Esophagus (tissue), 2 donors: ENCODE measurements at places on chromosomes 13 and 19. TPM values are rescaled to one million over a fixed set of nuclear protein-coding genes. Genes with fewer than 3 reads are reported as not detected.

GSX1 gene
- polyA plus RNA-seq = not detected

CEACAM3 gene
- polyA plus RNA-seq = 0.76 TPM

KLK3 gene
- not detected for polyA plus RNA-seq

THSD8 gene
- 2.8 TPM for polyA plus RNA-seq

HIF3A gene
- polyA plus RNA-seq = 12.3 TPM

DGKH gene
- polyA plus RNA-seq = 2.7 TPM

ZNF565 gene
- polyA plus RNA-seq = 1.9 TPM

SPTBN4 gene
- 1.2 TPM for polyA plus RNA-seq

HCST gene
- 6.2 TPM for polyA plus RNA-seq

IGFL1 gene
- 58.7 TPM for polyA plus RNA-seq

CYTH2 gene
- 52.2 TPM for polyA plus RNA-seq

MRI1 gene
- polyA plus RNA-seq = 28.9 TPM

AP1M2 gene
- polyA plus RNA-seq = 55.4 TPM

LILRB2 gene
- polyA plus RNA-seq = 0.67 TPM

SEMA6B gene
- 1.1 TPM for polyA plus RNA-seq

MAP4K1 gene
- 7.3 TPM for polyA plus RNA-seq

CGB7 gene
- 1.4 TPM for polyA plus RNA-seq

HOOK2 gene
- polyA plus RNA-seq = 103 TPM

ZNF724 gene
- polyA plus RNA-seq = 1.3 TPM

CADM4 gene
- polyA plus RNA-seq = 21.7 TPM

IRGC gene
- not detected for polyA plus RNA-seq

C5AR2 gene
- polyA plus RNA-seq = 0.12 TPM

MEF2B gene
- polyA plus RNA-seq = 0.31 TPM

STX10 gene
- 76.0 TPM for polyA plus RNA-seq

NFILZ gene
- polyA plus RNA-seq = not detected

ZIK1 gene
- 1.3 TPM for polyA plus RNA-seq

LSR gene
- polyA plus RNA-seq = 39.0 TPM

PLVAP gene
- 30.7 TPM for polyA plus RNA-seq

SIGLEC5 gene
- polyA plus RNA-seq = not detected

APLP1 gene
- 0.69 TPM for polyA plus RNA-seq

ZFP30 gene
- polyA plus RNA-seq = 2.2 TPM

ZNF560 gene
- not detected for polyA plus RNA-seq

VSIG10L gene
- polyA plus RNA-seq = 227 TPM

FCGBP gene
- polyA plus RNA-seq = 2.3 TPM

ZNF470 gene
- 1.1 TPM for polyA plus RNA-seq

MATK gene
- polyA plus RNA-seq = 2.4 TPM

SLITRK1 gene
- not detected for polyA plus RNA-seq

DZIP1 gene
- polyA plus RNA-seq = 2.1 TPM

ZNF83 gene
- 59.7 TPM for polyA plus RNA-seq

ZNF554 gene
- 1.5 TPM for polyA plus RNA-seq

FCER2 gene
- 0.02 TPM for polyA plus RNA-seq

LAIR2 gene
- not detected for polyA plus RNA-seq

TNFSF9 gene
- 8.2 TPM for polyA plus RNA-seq

SHISA2 gene
- polyA plus RNA-seq = 0.06 TPM

KIRREL2 gene
- polyA plus RNA-seq = 0.02 TPM

FBXO17 gene
- polyA plus RNA-seq = 5.4 TPM

IGFL2 gene
- polyA plus RNA-seq = 5.4 TPM

KIR2DL4 gene
- polyA plus RNA-seq = not detected

SMIM44 gene
- not detected for polyA plus RNA-seq

CEACAM1 gene
- polyA plus RNA-seq = 68.9 TPM

THAP8 gene
- polyA plus RNA-seq = 3.9 TPM

HSPB6 gene
- polyA plus RNA-seq = 18.3 TPM

C19orf44 gene
- polyA plus RNA-seq = 1.6 TPM

ACTMAP gene
- 3.1 TPM for polyA plus RNA-seq

MBD3L3 gene
- polyA plus RNA-seq = not detected

ATP8B3 gene
- 0.68 TPM for polyA plus RNA-seq

ZFR2 gene
- polyA plus RNA-seq = 0.02 TPM
